ENCODE measurements at places on chromosomes 5 and 9.

- DNase-seq: no peak
Observed at GRCh38 chr9:117412841-117413240, 2.0 kb downstream of the ASTN2 start.

- DNase-seq: no peak
Observed at GRCh38 chr9:100794738-100795269, 216.9 kb downstream of the CAVIN4 start.

GRCh38 chr9:79465156-79465555 is 106.6 kb upstream of the TLE4 start:
- DNase-seq: no peak

DNA sequence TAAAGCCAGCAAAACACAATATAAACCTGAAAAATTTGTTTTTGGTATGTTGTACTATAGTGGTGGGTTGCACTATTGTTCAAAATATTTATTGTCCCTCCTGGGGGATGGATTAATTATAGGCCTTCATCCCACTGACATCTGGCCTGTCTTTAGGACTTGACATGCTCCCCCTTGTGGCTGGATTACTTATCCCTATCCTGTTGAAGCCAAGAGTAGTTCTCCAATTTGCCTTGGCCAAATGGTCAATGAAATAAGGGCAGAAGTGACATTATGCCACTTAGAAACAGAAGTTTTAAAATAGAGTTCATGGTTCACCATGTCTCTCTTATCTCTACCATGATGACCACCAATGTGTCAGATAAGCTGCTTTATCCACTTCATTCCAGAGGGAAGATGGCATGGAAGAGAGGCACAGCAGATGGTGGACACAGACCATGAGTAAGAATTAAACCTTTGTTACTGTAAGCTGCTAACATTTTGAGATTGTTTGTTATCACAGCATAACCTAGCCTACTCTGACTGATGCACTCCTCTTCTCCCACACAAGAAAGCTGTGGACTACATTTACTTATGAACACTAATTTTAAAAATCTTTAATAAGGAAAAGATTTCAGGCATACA is 29.2 kb upstream of the ARHGEF28 start:
- DNase-seq: no peak

GRCh38 chr9:79224672-79225433 is 346.9 kb upstream of the TLE4 start:
- DNase-seq: no peak

DNA sequence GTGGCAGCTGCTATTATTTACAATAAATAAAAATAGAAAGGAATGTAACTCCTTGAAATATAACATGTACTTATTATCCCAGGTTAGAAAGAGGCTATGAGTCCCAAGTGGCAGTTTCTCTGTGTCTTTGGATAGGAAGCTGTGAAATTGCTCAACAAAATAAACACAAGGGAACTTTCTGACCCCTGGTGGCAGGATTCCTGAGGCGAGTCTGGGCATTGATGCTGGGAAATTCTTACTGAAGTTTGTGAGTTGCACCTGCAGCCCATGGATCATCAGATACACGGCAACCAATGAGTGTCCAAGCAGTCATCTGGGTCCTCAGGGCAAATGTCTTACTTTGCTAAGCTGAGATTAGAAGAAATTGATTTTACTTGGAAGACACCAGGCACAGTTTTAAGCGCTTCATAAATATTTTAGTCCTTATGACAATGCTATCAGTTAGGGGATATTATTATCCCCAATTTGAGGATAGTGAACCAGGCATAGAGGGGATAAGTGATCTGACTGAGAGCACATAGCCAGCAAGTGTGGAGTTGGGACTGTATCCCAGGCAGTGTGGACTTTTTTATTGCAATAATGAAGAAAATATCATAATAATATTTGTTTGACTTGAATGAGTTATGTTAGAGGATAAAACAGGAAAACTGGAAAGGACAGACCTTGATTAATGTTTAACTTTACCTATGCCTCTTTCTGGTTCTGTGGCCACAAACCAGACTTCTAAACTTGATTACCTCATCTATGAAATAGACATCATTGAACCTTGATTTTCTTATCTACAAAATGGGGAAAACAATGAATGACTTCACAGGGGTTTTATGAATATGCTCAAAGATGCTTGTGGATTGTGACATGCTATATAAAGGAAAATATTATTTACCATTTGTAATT is 265.5 kb upstream of the ADAMTSL1 start:
- DNase-seq: no peak

DNA sequence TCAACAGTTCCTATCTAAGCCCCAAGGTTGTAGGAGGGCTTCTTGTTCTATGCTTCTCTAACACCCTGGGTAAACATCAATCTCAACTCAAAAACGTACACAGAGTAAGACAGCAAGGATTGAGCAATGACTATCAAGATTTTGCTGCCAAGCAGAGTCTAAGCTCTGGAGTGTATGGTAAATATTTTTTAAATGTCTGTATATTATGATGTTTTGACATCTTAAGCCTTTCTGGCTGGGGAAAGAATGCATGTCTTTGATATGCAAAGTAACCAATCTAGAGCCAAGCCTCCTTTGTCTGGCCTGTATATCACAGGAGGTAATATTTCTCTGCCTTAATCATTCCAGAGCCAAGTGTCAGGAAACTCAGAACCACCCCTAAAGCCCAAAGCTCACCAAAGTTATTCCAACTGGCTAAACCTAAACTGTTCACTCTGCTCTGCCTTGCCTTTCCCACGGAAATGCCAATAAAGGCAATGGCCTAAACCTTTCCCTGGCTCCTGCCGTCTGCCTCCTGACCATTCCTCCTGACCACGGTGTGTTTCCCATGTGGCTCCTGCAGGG is 45.2 kb downstream of the YIPF5 start:
- no peak for DNase-seq

- DNase-seq: no peak
Observed at GRCh38 chr5:72210888-72211678, 103.8 kb downstream of the MAP1B start.

- no peak for DNase-seq
Observed at GRCh38 chr9:37917313-37917731, 13.4 kb upstream of the SLC25A51 start.

DNA sequence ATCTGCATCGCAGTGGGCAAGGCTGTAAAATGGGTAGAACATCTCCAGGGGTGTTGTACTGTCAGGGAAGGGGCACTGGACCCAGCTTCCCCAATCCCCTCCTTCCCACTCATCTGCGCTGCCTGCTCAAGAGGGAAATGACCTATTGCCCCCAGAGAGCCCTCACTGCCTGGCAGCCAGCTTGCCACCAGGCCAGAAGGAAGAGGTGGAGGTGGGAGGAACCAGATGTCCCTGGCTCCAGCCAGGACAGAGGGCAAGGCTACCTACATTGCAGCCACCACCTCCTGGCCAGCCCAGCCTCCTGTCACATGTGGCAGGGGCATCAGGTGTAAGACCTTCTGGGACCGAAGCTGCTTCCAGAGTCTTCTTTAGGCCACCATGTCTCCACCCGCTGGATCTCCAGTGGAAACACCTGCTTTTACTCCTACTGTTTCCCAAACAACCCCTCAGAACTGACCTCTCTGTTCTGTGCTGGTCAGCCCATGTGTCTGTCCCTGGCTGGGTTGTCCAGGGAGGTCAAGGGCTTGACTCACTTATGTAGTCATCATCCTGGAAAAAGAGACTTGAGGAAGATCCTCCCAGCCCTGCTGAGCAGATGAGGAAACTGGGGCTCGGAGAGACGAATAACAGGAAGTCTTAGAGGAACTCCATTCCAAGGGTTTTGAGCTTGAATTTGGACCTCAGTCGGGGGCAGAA is 42.3 kb downstream of the JADE2 start:
- DNase-seq: no peak

DNA sequence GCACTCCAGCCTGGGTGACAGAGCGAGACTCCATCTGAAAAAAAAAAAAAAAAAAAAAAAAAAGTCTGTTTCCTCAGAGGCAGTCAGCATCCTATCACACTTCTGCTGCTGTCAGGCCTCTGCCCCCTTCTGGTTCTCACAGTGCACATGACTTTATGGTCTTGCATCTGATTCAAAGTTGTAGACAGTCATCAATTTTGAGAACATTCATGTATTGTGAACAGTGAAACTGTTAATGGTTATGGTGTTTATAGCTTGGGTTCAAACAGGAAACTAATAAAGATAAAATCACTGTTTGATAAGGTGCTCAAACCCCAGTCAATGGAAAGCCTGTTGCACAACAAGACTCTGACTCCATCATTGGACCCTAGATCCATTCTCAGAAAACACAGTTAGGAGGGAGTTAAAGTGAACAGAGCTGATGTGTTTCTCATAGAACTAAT is 61.4 kb downstream of the FOXD1 start:
- DNase-seq: no peak

GRCh38 chr5:135185481-135186065 is 151.5 kb upstream of the PITX1 start:
- no peak for DNase-seq

DNA sequence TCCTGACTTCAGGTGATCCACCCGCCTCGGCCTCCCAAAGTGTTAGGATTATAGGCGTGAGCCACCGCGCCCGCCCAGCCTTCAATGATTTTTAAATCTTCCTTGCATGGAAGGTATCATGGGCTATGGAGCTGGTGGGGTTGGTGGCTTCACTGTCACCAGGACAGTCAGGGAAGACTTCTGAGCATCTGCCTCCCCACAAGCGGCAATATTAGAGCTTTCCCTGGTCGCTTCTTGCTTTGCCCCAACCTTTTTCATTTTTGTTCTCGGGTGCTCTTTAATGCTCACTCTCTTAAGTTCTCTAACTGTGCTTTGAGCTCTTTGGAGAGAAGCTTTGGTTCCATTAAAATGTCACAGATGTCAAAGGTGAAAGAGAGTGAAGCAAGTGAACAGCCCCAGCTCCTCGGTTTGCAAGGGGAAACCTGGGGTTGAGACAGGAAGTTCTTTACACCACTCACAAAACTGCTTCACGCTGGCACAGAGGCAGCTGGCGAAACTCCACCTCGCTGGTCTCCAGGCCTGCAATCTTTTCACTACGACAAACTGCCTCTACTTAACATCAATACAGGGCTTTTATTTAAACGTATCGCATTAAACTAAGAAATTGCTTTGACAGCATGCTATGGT is 142.5 kb upstream of the RETREG1 start:
- DNase-seq: no peak

- DNase-seq: no peak
Observed at GRCh38 chr9:126763130-126763764, 41.6 kb upstream of the ZBTB43 start.

- DNase-seq: peak; percentile 42
Observed at GRCh38 chr5:177389241-177390169, 5.3 kb downstream of the SLC34A1 start.

DNA sequence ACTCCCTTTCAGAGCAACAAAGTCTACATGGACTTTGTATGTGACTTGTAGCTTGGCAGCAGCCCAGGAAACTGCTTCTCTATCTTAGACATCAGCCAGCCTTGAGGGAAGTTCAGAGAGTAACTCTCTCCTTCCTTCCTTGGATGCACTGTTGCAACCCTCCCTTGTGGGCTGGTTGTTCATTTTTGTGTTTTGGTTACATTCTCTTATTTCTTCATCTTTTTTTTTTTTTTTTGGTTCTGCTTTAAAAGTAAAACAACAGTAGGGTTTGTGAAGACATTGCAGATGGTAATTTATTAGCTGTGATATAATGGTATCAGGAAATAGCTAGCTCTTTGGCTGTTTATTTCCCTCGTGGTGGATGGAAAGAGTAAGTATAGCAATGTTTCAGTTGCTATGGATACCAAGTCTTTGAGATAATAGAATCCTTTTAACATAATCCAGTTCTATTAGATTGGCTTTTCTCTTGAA is 97.9 kb upstream of the MAMDC2 start:
- no peak for DNase-seq

DNA sequence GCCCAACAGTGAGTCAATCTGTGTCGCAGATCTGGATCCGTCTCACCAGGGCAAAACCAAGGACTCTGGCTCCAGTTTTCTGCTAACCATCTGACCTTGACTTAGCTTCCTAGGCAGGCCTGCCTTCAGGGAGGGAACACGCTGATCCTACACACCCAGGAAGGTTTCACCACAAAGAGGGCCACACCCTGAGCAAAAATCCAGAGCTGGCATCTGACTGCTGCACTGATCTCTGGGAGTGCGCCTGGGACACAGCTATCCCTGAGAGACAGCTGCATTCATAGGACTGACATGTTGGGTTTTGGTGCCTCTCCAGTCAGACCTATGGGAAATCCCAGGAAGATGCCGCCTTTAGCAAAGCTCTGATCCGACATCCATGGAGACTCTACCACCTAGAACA is 47.5 kb downstream of the CDK5RAP2 start:
- DNase-seq: no peak

DNA sequence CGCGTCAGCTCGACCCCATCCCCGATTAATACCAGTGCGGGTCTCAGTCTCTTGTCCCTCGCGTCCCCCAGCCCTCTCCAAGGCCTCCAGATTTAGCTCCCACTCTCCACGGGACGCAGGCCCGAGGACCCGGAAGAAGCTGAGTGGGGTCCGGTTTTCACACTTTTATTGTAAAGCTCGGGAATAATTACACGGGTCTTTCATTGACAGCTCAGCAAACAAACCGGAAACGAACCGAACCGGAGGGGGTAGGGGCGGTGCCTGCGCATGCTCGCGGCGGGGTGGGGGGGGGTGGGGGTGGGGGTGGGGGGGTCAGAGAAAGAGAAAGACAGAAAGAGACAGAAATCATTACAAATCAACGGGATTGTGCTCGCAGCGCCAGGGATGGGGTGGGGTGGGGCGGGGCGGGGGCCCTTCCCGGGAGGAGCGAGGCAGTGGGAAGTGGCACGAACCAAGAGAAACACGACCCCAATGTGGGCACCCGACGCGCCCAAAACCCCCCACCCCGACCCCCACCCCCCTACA is 27.9 kb downstream of the PCDH1 start:
- DNase-seq: no peak

- no peak for DNase-seq
Observed at GRCh38 chr5:114361724-114362196, at the start of gene KCNN2. Gene KCNN2 (plus strand): TSS chr5:114362070. CDS start chr5:114362140, 70 bp downstream.

DNA sequence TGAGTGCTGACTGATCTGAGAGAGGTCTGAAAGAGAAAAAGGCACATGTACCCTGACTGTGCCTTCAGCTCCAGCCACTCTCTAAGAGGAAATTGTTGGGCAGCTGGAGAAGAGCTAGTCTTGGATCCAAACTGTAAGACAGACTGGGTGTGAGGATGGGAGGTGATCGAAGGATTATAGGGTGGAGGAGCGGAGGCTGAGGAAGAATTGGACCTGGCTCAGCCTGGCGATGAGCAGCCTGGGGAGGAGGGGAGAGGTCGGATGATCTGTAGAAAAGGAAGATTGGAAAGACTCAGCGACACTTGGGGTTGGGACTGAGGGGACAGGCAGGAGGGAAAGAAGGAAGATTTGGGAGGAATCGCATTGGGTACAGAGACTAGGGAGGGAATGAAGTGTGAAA is 98.6 kb upstream of the SLC25A48 start:
- DNase-seq: no peak
